ENCODE measurements at places on chromosomes 7 and 10.

- no peak for DNase-seq
Measured at GRCh38 chr7:154503962-154504550, 451.9 kb downstream of the DPP6 start.

DNA sequence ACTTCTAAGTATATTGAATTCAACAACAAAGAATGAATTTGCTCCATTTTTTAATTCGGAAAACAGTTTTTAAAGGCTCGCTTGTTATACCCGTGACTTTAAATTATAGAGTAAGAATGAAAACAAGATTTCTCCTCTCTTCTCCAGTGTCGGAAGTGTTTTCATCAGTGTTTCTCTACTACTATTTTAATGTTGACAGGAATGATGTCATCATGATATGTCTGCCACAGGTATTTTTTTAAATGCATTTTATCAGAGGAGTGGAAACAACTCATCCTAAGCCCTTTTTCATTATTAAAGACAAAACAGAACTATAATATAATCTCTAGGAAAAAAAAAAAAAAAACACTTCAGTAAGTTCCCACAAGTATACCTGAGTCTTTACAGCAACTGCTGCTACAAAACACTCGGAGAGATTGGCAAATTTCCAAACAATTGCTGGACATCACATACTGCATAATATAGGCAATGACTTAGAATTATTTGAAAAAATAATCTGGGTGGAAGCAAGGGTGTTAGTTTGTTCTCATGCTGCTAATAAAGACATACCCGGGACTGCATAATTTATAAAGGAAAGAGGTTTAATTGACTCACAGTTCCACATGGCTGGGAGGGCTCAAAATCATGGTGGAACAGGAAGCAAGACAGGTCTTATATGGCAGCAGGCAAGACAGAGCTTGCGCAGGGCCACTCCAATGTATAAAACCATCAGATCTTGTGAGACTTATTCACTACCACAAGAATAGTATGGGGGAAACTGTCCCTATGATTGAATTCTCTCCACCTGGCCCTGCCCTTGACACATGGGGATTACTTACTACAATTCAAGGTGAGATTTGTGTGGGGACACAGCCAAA lies 4.8 kb upstream of the RNF32 start:
- DNase-seq = no peak

DNA sequence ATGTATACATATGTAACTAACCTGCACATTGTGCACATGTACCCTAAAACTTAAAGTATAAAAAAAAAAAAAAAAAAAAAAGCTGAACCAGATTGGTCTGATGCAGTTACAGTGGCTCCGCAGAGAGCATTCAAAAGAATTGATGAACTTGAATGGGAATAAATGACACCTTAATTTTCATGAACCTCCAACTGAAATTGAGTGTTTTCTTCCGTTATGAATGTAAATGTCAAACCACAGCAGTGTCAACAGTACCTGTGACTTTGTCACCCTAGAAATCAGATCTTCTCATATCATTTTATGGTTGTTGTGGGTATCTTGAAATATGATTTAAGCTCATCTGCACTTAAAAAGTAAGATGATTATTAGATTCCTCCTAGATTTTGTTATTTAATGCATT lies 32.7 kb upstream of the SRGN start:
- no peak for DNase-seq

- DNase-seq = no peak
Measured at GRCh38 chr7:28957751-28958234, 337 bp downstream of the TRIL start.

DNA sequence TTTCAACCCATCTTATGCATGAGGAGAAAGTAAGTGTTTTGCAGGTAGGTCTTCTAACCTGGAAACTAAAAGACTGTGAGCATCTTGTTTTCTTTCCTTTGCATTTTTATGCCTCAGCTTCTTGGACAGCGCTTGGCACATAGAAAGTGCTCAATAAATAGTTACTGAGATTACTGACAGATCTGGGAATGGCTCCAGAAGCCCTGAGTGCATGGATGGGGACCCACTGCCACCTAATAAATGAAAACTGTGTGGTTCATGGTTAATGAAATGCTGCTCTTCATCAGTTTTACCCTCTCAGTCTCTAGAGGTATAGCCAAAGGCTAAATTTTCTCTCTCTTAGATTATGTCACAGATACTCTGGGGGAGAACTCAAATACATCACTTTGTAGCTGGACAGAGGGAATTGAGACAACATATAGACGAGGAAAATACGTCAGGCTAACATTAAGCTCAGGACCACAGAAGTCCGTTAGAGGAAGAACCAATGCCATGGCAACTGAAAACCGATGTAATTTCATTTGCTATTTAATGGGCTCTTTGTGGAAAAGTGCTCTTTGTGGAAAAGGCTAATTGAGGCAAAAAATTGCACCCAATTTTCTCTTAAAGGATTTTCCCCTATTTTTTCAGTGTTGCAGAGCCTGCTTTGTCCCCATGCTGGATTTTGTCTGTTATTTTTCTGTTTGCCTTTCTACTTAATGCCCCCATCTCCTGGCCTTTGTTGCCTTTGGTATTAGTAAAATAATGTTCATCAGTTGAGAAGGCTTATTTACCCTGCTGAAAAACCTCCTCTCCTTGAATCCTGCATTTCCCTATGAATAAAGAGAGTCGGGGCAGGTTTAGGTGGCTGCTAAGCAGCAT lies 17.8 kb downstream of the ASB4 start:
- DNase-seq = no peak

GRCh38 chr10:72238392-72239175 lies 22.5 kb upstream of the ASCC1 start:
- no peak for DNase-seq

DNA sequence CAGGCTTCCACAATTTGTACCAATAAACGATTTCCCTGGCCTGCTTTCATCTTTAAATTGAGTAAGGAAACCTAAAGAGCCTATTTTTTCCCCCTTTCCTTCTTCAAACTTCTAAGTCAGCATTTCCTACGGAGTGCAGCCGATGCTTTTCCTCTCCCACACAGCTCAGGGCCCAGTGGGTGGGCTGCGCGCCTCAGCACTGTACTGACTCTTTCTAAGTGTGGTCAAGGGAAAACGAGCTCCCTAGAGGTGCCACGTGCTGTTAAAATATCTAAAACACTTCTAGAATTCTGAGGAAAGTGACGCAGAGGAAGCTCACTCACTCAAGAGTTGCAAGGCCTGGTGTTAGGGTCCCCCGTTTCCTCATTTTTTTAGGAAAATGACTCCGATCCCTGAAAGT lies 29.0 kb downstream of the STEAP1B start:
- no peak for DNase-seq

- DNase-seq = no peak
Measured at GRCh38 chr10:67943917-67944316, 59.5 kb downstream of the SIRT1 start.

DNA sequence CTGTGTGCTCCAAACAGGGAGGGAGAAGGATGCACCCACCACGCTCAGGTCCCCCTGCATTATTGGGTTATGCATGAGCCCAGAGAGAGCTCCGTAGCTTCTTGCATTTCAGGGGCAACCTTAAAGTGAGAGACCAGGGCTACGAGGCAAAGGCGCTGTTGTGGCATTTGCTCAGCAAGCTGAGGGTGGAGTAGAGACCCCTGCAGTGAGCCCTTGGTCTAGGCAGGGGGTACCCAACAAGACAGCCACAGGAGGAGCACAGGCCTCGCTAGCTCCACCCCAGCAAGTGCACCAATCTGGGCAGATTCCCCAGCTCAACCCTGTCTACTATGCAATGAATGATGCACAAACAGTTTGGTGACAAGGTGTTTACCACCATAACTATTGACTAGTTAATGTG lies 198.4 kb downstream of the CALN1 start:
- no peak for DNase-seq

DNA sequence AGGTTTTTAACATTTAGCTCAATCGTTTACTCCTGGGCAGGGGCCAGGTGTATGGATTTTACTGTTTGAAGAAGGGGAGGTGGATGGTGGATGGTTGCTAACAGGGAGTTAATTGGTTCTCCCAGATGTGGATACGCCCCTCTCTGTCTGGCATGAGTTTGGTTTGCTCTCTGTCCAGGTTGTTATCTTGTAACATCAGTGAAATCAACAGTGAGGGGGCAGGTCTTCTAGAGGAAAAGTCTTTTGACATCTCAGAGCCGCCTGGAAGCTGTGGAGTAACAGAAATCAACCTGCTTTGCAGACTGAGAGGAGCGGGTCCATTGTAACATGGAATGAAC lies 243.4 kb downstream of the MGMT start:
- DNase-seq = no peak

DNA sequence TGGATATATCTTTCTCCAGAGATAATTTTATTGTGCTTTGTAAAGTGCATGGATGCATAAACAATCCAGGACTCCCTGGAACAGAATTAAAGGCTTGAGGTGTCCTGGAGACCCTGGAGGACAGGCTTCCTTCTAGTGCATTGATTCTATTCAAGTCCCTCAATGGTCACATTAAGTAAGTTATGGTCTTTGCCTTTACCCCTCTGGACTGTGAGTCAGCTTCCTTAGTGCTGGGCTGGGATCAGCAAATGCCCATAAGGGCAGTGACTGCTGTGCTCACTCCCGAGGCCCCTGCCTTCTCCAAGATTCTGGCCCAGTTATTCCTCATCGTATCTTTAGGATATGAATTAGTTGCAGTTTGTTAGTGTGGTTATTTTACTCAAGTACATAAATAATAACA lies 178.7 kb upstream of the PRSS58 start:
- DNase-seq = no peak

GRCh38 chr7:37732253-37732652 lies 48.7 kb downstream of the GPR141 start:
- DNase-seq = no peak

GRCh38 chr10:126171555-126171954 lies 216.7 kb downstream of the ADAM12 start:
- no peak for DNase-seq

DNA sequence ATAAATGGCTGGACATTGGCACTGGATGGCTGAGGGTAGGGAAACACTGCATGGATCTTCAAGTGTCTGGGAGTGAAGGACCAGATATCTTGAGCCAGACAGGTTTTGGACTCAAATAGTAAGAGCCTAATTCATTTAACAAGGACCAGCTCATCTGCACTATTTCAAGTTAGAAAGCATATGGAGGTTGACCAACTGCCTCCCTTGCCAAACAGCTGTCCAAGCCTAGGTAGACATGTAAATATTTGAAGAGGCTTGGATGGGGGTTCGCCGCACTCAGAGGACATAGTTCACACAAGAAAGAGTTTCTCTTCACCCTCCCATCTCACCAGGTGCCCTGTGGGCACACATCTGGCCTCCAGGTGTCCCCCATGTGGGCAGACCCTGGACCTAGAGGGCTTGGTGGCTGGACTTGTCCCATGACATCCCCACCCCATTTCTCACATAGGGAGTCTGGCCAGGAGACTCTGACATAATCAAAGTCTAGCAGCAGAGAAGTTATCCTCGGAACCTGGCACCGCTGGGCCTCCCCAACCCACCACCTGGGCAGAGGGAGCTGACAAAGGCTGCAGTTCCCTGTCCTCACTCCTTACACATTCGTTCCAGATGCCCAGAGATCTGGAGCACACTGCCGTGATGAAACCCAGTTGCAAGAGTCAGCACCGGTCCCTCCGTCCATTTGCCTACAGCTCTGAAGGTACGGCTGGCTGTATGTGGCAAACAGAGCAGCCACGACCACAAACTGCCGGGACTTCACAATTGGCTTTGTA lies 116.9 kb upstream of the GDF10 start:
- no peak for DNase-seq

DNA sequence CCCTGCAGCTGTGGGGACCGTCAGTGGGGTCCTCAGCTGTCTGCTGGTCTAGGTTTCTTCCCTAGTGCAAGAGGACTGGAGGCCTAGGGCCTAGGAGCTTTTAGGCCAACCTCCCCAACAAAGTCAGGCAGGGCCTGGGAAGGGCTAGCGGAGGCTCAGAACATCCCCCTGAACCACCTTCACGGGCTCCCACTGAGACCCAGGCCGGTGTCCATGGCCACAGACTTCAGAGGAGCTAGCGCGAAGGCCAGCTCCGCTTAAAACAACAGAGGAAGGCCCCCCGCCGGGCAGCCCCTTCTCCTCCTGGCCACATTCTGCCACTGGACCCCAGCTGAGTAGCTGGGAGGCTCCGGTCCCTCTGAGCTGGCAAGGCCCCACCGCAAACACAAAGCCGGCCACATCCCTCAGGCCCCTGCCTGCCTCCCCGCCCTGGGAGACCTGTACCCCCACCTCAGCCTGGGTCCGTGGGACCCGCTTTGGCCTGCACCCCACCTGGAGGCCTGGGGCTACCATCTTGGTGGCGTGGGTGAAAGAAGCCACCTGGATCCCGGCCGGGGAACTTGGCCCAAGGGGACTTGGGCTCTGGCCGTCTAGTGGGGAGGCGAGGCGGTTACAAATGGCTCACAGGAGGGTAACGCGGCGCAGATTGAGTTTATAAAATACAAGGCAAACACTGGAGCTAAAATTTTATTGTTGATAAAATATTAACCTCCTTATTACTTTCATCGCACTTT lies 5.4 kb upstream of the UNCX start:
- DNase-seq = no peak

DNA sequence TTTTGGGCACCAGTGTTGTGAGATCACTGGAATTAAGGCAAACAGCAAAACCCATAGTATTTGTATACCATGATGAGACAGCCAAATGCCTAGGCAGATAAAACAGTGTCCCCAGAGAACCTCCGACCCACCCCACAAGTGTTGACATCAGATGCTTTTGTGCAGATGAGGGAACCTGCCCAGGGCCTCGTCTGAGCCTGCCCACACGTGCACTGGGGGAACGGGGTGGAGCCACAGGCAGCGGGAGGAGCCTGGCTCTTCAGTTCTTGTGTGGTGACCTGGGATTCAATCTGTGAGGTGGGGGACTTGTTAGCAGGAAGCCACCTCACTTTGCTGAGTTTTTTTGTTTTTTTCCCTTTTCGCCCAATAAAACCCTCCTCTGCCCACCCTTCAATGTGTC lies 33.4 kb upstream of the OPTN start:
- DNase-seq = no peak

DNA sequence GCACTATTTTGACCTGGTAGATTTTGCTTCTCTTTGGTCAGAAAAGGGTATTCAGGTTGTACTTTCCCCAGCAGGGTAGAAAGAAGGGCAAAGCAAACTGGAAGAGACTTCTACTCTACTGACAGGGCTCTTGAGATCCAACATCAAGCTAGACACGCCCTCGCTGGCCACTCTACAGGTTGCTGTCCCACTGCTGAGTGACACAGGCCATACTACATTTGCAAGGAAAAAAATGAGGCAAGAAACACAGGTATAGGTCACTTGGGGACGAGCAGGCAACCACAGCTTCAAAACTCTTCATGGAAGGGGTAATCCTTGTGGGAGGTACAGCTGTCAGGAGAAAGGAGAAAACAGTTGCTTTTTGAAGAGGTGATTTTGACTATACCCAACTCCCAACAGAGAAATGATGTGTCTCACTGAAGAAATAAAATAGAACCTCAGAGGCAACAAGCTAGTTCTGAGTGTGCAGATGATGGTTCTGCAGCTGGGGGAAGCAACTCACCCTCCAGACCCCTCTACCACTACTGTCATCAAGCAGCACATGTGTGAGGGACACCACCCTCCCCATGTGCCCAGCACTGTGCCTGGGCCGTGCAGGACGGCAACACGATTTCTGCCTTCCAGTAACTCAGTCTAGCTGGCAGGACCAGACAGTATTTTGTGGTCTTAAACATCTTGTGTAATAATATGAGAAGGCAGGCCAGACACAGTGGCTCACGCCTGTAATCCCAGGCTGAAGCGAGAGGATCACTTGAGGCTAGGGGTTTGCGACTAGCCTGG lies 16.3 kb downstream of the AKR1B1 start:
- DNase-seq = no peak

- no peak for DNase-seq
Measured at GRCh38 chr10:97508342-97508741, 9.6 kb downstream of the UBTD1 start.

GRCh38 chr10:65861249-65861648 lies 1064.6 kb upstream of the LRRTM3 start:
- no peak for DNase-seq

- DNase-seq = no peak
Measured at GRCh38 chr10:93992400-93993030, 1.2 kb upstream of the PLCE1 start.
